Fibroblast of skin of scalp (primary cell): ENCODE measurements at places on chromosomes 12 and 14.
A peak's percentile ranks its signal among the peaks of the same experiment; 100 is the strongest.

GRCh38 chr12:130742112-130742511 is 26.0 kb upstream of the RIMBP2 start:
- no peak for DNase-seq

- DNase-seq, result no peak
Observed at GRCh38 chr14:61478971-61479473, 157.6 kb downstream of the PRKCH start.

GRCh38 chr12:100789146-100789545 is 5.4 kb upstream of the ANO4 start:
- DNase-seq, result no peak

DNA sequence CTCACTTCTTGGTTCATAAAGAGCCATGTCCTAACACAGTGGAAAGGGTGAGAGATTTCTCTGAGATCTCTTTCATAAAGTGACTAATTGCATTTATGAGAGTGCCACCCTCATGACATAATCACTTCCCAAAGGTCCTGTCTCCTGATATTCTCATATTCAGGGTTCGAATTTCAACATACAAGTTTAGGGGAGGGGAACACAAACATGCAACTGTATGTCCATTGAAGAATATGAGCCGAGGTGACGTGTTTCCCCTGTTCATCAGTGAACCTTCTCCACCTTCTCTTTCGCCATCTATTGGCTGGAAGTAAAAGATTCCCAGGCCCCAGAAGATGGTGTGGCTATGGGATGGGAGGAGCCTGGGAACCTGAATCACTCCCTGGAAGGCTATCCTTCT is 354.2 kb upstream of the ATP2B1 start:
- DNase-seq, result no peak

- no peak for DNase-seq
Observed at GRCh38 chr12:128163086-128163485, 103.9 kb upstream of the TMEM132C start.

GRCh38 chr12:51406290-51406689 is 15.1 kb upstream of the GALNT6 start:
- DNase-seq, result no peak

DNA sequence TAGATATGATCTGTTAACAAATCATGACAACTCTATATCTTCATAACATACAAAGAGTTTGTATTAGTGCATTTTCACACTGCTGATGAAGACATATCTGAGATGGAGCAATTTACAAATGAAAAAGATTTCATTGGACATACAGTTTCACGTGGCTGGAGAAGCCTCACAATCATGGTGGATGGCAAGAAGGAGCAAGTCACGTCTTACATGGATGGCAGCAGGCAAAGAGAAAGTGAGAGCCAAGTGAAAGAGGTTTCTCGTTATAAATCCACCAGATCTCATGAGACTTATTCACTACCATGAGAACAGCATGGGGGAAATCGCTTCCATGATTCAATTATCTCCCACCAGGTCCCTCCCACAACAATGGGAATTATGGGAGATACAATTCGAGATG is 157.6 kb downstream of the DUSP6 start:
- DNase-seq, result no peak

- peak; percentile 51 for DNase-seq
Observed at GRCh38 chr12:91978143-91978542, 167.5 kb downstream of the BTG1 start.

GRCh38 chr14:71890541-71890940 is 41.7 kb upstream of the RGS6 start:
- no peak for DNase-seq

DNA sequence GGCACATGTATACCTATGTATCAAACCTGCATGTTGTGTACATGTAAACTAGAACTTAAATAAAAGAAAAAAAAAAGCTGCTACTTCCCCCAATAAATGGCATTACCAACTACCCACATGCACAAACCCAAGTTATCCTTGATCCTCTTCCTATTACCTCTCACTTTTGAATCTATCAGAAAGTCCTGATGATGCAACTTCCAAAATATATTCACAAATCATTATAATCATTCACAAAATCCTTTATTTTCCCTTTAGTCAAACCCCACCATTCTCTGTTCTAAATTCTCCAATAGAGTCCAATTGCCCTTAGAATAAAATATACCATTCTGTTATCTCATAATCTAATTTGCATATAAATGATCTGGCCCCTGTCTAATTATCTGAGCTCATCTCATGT is 92.0 kb downstream of the PLEKHG7 start:
- no peak for DNase-seq

- no peak for DNase-seq
Observed at GRCh38 chr14:100535287-100536120, 51.7 kb downstream of the BEGAIN start.

GRCh38 chr14:85617791-85618190 is 87.8 kb downstream of the FLRT2 start:
- DNase-seq, result peak; percentile 6

GRCh38 chr14:64508215-64508776 is 3.7 kb downstream of the ZBTB1 start:
- no peak for DNase-seq
